ENCODE measurements at places on chromosomes 4 and X.

DNA sequence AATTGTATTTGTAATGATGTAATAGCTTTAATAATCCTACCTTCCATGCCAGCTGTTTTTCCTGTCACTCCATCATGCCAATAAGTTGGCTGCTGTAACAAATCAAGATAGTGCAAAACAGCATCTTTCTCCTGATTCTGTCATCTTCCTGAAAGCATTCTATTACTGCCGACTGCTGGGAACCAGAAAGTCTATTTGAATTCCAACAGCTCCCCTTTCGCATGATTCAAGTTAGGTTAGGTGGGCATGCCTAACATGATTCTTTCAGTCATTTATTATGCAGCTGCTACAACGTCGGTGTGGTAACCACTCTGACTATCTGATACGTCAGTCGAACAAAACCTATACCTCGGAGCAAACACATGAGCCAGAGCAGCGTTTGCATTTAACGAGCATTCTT lies 127.9 kb upstream of the DMD start:
- DNase-seq = no peak

- DNase-seq = no peak
Measured at GRCh38 chr4:150569998-150570535, 11.9 kb upstream of the MAB21L2 start.

- peak; percentile 81 for DNase-seq
Measured at GRCh38 chrX:130171446-130172126, at the start of gene RAB33A. TSS of gene RAB33A (plus strand) at chrX:130171962. CDS start at chrX:130172063, 101 bp downstream.

GRCh38 chr4:125254106-125254505 lies 60.6 kb upstream of the FAT4 start:
- DNase-seq = no peak

DNA sequence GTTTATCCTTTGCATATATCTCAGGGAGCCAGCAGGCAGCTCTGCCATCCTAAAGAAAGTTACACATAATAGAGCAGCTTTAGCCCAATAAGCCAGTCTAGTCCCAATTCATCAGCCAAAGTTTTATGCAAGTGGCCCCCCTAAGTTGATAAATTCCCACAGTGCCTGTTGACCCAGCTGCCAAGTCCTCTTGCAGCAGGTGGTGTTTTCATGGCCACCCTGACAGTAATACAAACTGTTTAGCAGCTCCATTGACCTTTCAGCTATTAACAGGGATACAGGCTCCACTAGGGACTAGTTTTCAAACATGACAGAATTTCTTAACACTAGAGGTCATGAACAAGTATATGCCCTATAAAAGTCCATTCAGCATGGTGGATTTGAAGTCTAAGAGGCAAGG lies 77.5 kb downstream of the HHIP start:
- no peak for DNase-seq

- no peak for DNase-seq
Measured at GRCh38 chrX:132071254-132071653, 48.2 kb downstream of the STK26 start.

DNA sequence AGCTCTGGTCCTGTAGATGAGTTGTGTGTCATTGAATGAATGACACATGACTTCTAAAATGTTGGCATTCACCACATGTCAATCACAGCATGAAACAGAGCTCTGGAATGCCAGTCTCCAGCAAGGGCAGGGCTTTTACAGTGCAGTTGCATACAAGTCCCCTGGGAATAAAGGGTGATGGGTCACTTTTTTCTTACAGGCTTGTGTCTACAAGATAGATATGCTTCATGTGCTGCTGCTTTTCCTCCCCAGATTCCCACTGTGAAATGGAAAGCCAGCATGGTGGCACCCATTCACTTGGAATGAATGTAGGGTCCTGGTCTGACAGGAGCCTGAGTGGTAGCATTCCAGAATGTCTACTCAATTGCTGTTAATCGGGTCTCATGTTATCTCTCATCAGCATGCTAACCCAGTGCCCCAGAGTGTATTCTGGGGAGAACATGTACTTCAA lies 159.1 kb upstream of the KIT start:
- DNase-seq = no peak

DNA sequence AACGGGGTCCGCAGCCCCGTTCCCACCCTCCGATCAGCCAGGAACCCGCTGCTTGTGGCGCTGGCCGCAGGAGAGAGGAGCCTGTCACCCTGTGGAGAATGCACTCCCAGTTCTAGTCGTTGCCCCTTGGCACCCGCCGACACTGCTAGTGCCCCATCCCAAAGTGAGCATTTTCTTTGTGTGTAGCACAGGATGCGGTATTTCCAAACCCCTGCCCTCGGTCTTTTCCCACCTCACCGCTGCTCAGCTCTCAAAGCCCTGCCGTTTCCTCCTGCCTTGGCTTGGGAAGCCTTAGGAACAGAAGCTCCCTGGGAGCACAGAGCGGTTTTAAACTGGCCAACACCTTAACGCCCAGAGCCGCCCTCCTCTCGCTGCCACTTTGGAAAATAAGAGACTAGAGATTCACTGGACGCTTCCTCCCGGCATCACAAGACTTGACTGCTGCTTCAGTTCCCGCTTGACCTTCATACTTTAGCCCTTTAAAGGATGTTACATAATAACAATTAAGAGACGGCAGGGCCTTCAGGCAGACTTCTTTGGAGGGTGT lies 772 bp downstream of the CYP4V2 start:
- DNase-seq = no peak

- no peak for DNase-seq
Measured at GRCh38 chrX:143570782-143571181, 53.5 kb upstream of the SPANXN3 start.

DNA sequence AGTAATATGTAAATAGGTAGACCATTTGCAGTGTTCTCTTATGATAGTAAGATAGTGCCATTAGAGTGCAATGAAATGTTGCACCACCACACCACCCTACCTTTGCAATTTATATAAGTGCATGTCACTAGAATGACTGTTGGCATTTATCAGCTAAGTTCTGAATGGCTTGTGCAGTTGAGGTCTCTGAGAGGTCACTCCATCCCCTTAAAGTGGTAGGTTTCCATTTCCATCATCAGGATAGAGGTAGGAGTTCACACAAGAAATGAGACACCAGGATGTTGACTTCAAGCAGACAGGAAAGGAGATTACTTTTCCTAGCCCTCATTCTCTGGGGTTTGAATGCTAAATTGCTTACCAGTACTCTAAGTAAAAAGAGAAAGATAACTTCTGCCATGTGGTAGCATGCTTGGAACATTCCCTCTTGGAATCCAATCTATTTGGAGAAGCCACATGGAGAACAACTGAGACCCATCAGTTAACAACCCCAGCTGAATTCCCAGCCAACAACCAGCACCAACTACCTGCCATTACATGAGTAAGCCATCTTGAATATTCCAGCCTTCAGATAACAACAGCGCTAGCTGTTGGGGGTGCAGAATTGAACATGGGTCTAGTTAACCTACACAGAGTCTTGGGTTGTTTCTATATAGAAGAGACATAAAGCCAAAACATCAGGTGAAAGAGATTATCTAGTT lies 6.7 kb upstream of the LRBA start:
- no peak for DNase-seq

DNA sequence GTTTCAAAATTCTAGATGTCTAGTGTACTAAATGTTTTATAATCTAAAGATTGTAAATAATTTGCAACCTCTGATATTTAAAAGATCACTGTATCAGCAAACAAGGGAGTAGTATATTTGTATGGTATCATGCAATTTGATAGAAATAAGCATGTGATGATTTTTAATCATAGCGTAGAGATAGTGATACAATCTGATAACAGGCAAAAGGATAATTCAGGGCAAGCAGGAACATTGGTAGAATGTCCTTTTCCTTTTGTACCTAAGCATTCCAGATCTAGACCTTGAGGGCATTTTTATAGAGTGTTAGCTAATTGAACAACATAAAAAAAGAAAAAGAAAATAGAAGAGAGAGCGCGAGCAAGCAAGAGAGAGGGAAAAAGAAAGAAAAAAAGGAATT lies 1.4 kb downstream of the ANK2 start:
- no peak for DNase-seq

GRCh38 chr4:74408639-74409038 lies 36.3 kb upstream of the AREG start:
- DNase-seq = no peak

- no peak for DNase-seq
Measured at GRCh38 chr4:188023682-188024081, 28.1 kb downstream of the ZFP42 start.

DNA sequence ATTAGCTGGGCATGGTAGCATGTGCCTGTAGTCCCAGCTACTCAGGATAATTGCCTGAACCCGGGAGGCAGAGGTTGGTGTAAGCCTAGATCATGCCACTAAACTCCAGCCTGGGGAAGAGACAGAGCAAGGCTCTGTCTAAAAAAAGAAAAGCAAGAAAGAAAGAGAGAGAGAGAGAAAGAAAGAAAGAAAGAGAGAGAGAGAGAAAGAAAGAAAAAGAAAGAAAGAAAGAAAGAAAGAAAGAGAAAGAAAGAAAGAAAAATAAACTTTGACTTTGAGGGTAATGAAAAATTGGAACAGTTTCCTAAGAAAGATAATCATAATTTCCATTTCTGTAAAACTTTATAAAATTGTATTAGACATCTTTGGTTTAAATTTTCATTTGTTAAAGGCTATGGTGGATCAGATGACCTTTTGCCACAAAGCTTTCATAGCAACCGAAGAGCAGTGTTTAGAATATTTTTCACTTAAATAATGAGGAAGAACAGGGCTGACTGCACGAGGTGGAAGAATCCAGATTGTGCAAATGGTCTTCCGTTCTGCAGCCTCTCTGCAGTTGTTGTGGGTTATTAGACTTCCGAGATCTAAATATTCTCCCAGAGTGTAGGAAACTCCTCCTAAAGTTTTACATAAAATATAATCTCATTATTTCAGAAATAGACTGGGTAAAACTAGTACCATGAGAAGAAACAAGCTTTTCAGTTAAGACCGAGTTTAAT lies 55.9 kb downstream of the RBM47 start:
- no peak for DNase-seq

GRCh38 chr4:153233761-153234371 lies 29.6 kb downstream of the TRIM2 start:
- no peak for DNase-seq

DNA sequence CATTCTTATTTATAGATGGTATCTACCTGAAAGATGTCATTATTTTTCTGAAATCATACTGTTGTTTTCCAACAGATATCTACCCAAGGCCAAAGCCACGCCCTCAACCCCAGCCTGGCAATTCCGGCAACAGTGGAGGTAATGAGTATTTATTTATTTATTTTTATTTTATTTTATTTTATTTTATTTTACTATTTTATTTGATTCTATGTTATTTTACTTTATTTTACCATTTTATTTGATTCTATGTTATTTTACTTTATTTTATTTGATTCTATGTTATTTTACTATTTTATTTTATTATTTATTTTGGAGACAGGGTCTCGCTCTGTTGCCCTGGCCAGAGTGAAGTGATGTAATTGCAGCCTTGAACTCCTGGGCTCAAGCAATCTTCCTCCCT lies 37.7 kb downstream of the XG start:
- DNase-seq = no peak

GRCh38 chr4:113344100-113344499 lies 294.6 kb downstream of the ANK2 start:
- DNase-seq = no peak

DNA sequence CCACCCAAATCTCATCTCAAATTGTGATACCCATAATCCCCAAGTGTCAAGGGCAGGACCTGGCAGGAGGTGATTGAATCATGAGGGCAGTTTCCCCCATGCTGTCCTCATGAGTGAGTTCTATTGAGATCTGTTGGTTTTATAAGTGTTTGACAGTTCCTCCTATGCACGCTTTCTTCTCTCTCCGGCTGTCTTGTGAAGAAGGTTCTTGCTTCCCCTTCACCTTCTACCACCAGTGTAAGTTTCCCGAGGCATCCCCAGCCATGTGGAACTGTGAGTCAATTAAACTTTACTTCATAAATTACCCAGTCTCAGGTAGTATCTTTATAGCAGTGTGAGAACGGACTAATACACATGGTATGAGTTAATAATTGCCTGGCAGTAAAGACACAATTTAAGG lies 581.7 kb upstream of the AMOT start:
- no peak for DNase-seq

DNA sequence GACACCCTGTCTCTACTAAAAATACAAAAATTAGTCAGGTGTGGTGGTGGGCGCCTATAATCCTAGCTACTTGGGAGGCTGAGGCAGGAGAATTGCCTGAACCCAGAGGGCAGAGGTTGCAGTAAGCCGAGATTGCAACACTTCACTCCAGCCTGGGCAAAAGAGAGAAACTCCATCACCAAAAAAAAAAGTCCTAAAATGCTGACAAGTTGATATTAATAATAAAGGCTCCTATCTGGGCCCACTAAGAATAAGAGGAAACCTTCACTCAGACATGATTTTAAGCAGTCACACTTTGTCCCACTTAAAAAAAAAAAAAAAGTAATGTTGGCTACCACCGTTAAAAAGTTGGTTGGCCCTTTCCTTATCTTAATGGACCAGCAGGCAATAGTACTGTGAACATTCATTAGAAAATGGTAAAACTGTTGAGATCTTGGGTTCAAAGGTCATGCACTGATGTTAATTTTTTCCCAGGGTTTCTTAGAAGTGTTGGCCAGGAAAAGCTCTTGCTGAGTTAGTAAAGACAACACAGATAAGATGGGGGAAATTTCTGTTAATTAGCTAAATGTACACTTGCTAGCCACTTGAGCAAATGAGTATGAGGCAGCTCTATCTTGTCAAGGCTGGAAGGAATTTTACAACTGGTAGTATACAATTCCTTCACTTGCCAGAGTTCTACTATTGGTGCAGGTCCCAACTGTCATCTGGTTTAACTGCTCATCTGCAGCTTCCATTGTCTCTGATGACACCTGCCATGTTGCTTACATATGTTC lies 43.6 kb upstream of the BMP2K start:
- DNase-seq = no peak

DNA sequence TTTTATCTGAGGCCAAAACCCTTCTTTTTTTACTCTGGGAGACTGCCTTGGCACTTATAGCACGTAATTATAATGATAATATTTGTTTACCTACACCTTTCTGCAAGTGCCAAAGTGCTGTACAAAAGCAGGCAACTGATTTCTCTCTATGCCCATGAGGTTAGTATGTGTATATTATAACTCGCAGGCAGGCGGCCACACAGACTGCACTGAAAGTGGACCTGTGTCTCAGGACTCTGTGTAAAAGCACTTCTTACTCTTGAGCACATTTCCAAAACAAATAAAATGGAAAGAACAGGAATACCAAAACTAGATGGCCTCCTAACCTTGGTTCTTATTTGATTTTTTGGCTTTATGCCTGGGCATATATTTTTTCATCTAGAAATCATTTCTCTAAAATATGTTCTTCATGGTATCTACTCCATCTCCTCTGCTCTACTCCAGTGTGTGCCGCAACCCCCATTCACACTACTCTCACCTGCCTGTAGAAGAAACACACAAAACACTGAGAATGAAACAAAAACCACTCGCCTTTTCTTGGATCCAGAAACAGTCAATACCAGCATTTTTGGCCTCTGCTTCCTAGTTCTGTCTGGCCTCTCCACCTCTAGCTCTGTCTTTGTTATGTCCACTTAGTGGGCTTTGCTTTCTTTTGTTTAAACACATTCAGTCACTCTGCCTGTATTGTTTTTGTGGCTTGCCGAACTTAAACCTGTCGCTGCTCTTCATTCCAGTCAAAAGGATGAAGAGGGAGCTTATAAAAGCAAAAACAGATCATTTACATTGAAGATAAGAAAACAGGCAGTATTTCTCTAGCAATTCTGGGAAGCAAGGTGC lies 934.5 kb upstream of the TENM3 start:
- no peak for DNase-seq

Measured in posterior vena cava (tissue), 2 donors.